ENCODE measurements at places on chromosomes 3 and 15. TPM values are rescaled to one million over a fixed set of nuclear protein-coding genes. Genes with fewer than 3 reads are reported as not detected.

PLA2G4D gene
- total RNA-seq: not detected

LIPC gene
- total RNA-seq: 1.1 TPM

GRCh38 chr3:187871848-187872247, 126.6 kb upstream of the BCL6 start:
- DNase-seq: no peak

- no peak for DNase-seq
These were observed 35.6 kb upstream of the SPTSSB start for GRCh38 chr3:161406594-161407555.

DNA sequence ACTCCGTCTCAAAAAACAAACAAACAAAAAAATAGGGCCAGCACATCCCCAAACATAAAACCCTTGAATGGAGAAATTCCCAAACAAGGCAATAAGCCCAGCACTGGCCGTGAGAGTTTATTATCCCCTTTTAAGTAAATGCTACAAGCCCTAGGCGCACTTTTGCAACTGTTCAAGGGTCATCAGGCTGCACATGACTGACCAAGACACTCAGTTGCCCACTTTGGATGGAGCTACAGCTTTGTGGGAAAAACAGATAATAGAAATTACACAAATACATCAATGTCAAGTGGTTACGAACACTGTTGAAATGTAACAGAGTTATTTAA, 33.7 kb upstream of the ZNF445 start:
- DNase-seq: no peak

GRCh38 chr3:48215876-48216275, 7.4 kb upstream of the CAMP start:
- no peak for DNase-seq

CASR gene
- 0.04 TPM for total RNA-seq

MNS1 gene
- total RNA-seq: 1.5 TPM

Data from kidney epithelial cell (primary cell).